ENCODE measurements at places on chromosomes 12 and 14. TPM values are rescaled to one million over a fixed set of nuclear protein-coding genes. Genes with fewer than 3 reads are reported as not detected.
A peak's percentile ranks its signal among the peaks of the same experiment; 100 is the strongest.

ACVR1B gene
- total RNA-seq = 46.4 TPM

SCN8A gene
- total RNA-seq = 3.9 TPM

RASAL1 gene
- total RNA-seq = 0.33 TPM

AHNAK2 gene
- total RNA-seq = 78.0 TPM

DNA sequence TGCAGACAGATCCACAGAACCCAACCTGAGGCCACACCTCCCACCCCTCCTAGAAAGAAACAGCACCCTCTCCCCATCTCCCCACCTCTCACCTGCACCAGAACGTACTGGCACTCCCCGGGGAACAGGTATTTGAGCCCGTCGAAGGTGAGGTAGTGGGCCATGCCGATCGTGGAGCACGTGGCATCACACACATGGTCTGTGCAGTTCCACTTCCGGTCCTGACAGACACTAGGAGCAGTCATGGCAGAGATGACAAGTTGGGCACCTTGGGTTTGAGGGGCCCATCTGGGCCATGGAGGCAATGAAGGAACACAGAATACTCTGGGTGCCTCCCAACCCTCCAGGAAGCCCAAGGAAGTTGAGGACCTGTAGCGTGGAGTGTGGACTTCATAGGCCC, 89.5 kb upstream of the ANO2 start:
- no peaks in the 10 kb centered on the region for H3K4me1 ChIP-seq
- no peaks in the 10 kb centered on the region for H3K27me3 ChIP-seq
- H3K27ac ChIP-seq = no peak overlapping the region
- DNase-seq = no peak

GRCh38 chr12:71092290-71092689, 65.5 kb downstream of the TSPAN8 start:
- H3K4me1 ChIP-seq = no peaks in the 10 kb centered on the region
- DNase-seq = no peak
- H3K27ac ChIP-seq = no peak overlapping the region

- H3K36me3 ChIP-seq = no peaks in the 10 kb centered on the region
- no peak overlapping the region for H3K4me3 ChIP-seq
Measured at GRCh38 chr14:55589171-55589570, 9.2 kb downstream of the KTN1 start.

DNA sequence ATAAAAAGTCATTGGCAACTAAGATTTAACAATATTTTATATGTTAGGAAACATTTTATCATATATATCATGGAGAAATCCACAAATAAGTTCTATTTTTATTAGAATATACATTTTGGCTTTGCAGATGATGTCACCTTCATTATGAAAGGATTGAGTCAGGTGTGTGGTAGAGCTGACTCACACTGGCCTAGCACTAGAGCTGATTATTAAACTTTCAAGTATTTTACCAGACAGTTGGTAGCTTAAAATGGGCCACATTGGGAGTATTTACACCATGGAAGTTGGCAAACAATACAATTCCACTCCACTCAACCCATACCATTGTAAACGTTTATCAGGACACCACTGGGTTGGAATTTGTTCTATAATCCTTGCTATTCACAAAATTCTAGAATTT, 1036.6 kb downstream of the TRHDE start:
- no peak overlapping the region for H3K4me3 ChIP-seq
- no peak overlapping the region for H3K27ac ChIP-seq
- no peaks in the 10 kb centered on the region for H3K4me1 ChIP-seq
- DNase-seq = no peak

- H3K27ac ChIP-seq = peak overlapping the region; percentile 6
- H3K27me3 ChIP-seq = no peaks in the 10 kb centered on the region
- no peak overlapping the region for H3K4me3 ChIP-seq
- no peaks in the 10 kb centered on the region for H3K36me3 ChIP-seq
- peaks cover 33% of the 10 kb centered on the region for H3K4me1 ChIP-seq
- no peak for DNase-seq
Measured at GRCh38 chr14:59159169-59159568, 29.3 kb upstream of the DAAM1 start.

GRCh38 chr12:90905691-90906370, 49.1 kb downstream of the CCER1 start:
- DNase-seq = no peak
- H3K27me3 ChIP-seq = no peaks in the 10 kb centered on the region
- H3K4me1 ChIP-seq = no peaks in the 10 kb centered on the region
- no peak overlapping the region for H3K4me3 ChIP-seq
- H3K36me3 ChIP-seq = no peaks in the 10 kb centered on the region

DNA sequence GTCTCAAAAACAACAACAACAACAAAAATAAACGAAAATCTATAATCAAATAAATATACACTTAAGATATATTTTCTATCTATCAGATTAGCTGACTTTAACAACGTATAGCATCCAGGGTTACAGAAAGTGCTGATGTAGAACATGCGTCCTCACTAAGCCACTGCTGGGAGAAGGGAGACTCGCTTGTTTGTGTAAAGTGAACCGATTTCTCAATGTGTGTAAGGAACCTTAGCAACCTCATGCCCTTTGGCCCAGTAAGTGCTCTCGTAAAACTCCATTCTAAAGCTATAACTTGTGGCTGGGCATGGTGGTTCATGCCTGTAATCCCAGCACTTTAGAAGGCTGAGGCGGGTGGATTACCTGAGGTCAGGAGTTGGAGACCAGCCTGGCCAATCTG, 23.8 kb downstream of the NFKBIA start:
- H3K4me1 ChIP-seq = peaks cover 16% of the 10 kb centered on the region
- H3K4me3 ChIP-seq = no peak overlapping the region
- no peaks in the 10 kb centered on the region for H3K27me3 ChIP-seq
- H3K36me3 ChIP-seq = no peaks in the 10 kb centered on the region

DNA sequence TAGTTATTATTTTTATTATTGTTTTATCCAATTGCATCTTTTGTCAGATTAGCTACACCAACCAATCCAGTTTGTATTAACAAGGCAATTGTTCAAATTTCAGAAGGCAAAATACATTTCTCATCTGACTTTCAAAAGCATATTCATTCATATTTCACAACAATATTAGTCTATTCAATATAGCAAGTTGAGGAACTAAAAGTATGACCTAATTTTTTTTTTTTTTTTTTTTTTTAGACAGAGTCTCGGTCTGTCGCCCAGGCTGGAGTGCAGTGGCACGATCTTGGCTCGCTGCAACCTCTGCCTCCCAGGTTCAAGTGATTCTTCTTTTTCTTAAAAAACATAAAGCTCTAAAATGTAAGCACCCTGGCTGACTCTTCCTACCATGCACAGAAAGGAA, 17.3 kb downstream of the COX14 start:
- no peaks in the 10 kb centered on the region for H3K27me3 ChIP-seq
- H3K36me3 ChIP-seq = peaks cover 29% of the 10 kb centered on the region
- no peak overlapping the region for H3K27ac ChIP-seq
- peaks cover 5% of the 10 kb centered on the region for H3K4me1 ChIP-seq

- H3K27ac ChIP-seq = no peak overlapping the region
- DNase-seq = no peak
- no peaks in the 10 kb centered on the region for H3K36me3 ChIP-seq
- no peaks in the 10 kb centered on the region for H3K4me1 ChIP-seq
Measured at GRCh38 chr14:37515771-37516170, 79.3 kb downstream of the FOXA1 start.

DNA sequence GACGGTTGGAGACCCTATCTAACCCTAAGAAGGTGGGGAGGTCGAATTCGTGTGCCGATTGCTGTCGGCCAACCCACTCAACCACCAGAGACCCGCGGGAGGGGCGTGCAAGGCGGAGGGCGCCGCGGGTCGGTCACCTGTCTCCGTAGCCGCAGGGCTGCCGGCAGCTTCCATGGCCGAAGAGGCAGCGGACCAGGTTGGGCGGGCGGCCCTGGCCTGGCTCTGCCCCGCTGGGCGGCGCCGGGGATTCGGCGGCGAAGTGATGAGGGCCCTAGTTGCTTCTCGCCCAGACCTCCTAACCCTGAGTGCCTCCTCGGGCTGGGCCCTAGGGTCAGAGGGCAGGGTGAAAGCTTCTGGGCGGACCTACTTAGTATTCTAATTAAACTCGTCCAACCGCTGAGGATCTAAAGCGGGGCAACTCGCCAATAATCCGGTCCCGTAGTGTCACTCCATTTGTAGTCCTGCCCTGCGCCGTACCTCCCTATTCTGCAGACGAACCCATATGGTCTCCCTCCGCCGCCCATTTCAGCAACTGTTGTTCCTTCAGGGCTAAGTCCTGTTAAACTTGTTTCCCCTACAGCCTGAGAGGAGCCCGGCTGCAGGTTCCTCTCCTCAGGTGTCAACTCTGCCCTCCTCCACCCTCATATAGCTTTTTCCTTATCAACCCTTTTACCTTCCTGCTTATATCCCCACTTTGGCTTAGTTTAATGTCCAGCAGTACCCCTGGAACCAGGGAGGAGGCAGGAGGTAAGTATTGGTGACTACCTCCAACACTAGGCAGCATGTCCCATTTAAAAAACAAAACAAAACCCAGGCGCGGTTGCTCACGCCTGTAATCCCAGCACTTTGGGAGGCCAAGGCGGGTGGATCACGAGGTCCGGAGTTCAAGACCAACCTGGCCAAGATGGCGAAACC, at the start of gene PYM1:
TSS of gene PYM1 (minus strand) at position 307 of the 915 bp plus-strand sequence. CDS start at position 174, 133 bp downstream.
- peak within 1 kb of the TSS; percentile 85 for H3K27ac ChIP-seq
- peaks cover 13% of the 10 kb centered on the region for H3K4me1 ChIP-seq
- H3K4me3 ChIP-seq = peak within 1 kb of the TSS; percentile 79
- no peaks in the 10 kb centered on the region for H3K36me3 ChIP-seq

DNA sequence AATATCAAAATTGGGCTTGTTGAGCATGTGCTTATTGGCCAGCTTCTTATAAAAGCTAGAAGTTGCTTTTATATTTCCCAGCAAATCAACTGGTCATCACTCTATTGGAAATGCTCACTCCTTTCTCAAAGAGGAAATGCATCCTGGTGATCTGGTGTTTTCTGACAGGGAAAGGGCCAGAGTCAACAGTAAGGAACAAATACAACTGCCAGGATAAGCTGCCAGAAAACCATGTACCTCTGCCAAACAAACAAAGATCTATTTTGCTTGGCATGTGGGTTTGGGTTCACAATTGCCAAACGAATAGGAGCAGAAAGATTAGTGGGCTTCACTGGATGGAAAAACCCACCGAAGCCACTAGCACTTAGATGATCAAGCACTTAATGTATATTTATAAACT, 126.9 kb upstream of the PDZRN4 start:
- H3K4me1 ChIP-seq = peaks cover under 1% of the 10 kb centered on the region
- no peak overlapping the region for H3K4me3 ChIP-seq
- H3K36me3 ChIP-seq = no peaks in the 10 kb centered on the region
- H3K27ac ChIP-seq = no peak overlapping the region
- DNase-seq = no peak
- no peaks in the 10 kb centered on the region for H3K27me3 ChIP-seq
